CD4-positive, alpha-beta memory T cell (primary cell): ENCODE measurements at places on chromosomes 1 and 21. TPM values are rescaled to one million over a fixed set of nuclear protein-coding genes. Genes with fewer than 3 reads are reported as not detected.

DNA sequence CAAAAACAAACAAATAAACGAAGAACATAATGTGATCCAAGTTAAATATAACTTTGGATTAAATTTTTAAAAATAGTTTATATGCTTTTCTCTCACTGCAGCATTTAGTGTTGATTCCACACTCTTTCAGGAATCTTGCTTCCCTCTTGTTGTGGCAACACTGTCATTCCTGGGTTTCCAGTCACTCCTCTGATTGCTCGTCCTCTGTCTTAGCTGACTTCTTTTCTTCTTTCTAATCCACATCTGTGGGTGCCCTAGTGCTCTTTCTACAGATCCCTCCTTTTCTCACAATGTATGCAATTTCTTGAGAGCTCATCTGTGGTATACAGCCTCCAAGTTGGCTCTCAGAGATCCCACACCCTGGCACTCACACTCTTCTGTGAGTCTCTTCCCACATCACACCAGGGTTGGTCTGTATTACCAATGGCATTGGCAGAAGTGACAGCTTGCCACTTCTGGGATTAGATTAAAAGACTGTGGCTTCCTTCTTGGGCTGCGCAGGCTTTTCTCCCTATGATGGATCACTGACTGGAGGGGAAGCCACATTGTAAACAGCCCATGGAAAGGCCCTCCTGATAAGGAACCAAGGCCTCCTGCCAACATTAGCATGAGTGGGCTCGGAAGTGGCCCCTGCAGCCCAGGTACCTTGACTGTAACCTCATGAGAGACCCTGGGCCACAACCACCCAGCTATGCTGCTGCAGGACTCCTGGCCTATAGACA lies 11.5 kb upstream of the MYOC start:
- no peak for DNase-seq

- no peak for DNase-seq
Observed at GRCh38 chr1:64822621-64823020, 77.7 kb downstream of the RAVER2 start.

DNA sequence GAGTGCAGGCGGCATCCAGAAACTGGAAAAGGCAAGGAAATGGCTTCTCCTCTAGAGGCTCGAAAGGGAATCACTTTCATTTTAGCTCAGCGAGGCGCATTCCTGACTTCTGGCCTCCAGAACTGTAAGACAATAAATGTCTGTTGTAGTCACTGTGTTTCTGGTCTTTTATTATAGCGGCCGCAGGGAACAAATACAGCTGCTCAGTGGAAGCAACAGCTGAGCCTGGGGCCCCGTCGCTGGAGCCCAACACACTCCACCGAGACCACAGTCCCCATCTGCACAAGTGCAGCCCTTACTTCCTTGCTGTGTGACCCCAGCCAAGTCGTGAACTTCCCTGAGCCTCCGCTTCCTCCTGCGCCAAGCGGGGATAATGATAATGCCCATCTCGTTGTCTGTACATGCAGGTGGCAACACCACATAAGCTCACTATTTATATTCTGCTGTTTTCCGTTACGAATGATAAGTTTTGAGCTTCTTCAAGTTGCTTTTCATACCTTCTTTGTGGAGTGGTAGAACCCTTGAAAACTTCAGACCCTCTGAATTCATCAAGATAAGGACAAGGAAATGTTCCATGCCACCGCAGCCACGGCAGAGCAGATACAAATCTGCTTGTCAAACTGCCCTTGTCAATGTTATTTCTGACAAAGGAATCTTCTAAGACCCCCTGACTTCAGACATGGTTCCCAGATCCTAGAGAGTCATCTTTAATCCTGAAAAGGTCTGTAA lies 3.2 kb upstream of the LAPTM5 start:
- DNase-seq: no peak

- no peak for DNase-seq
Observed at GRCh38 chr1:186474208-186474607, 13.3 kb upstream of the PDC start.

- DNase-seq: no peak
Observed at GRCh38 chr1:224852901-224853568, 76.4 kb upstream of the DNAH14 start.

- DNase-seq: no peak
Observed at GRCh38 chr1:17181781-17182464, 23.0 kb upstream of the PADI1 start.

DNA sequence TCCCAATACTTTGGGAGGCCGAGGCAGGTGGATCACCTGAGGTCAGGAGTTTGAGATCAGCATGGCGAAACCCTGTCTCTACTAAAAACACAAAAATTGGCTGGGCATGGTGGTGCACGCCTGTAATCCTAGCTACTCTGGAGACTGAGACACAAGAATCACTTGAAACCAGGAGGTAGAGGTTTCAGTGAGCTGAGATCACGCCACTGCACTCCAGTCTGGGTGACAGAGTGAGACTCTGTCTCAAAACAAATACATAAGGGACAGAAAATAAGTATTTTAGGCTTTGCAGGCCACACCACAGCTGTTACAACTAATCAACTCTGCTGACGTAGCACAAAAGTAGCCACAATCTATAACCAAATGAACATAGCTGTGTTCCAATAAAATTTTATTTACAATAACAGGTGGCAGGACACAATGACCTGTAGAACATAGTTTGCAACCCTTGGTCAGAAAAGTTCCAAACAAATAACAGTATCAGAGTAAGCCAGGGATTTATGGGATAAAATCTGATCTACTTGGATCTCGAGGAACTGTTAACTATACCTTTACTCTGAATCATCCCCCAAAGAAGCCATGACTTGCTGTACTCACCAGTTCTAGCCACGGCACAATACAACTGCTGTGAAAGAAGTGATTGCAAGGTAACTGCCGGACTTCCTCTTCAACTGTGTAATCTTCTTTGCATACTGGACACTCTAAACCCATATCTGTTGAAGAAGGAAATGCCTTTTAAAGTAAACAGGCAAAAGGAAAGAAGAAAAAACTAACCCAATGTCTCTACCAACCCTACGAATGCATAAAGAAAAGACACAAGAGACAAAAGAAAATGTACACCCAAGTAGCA lies 28.3 kb downstream of the CD160 start:
- no peak for DNase-seq

- DNase-seq: no peak
Observed at GRCh38 chr1:81414488-81415015, 386.2 kb upstream of the ADGRL2 start.

- no peak for DNase-seq
Observed at GRCh38 chr1:157000686-157001085, 44.9 kb downstream of the ARHGEF11 start.

DNA sequence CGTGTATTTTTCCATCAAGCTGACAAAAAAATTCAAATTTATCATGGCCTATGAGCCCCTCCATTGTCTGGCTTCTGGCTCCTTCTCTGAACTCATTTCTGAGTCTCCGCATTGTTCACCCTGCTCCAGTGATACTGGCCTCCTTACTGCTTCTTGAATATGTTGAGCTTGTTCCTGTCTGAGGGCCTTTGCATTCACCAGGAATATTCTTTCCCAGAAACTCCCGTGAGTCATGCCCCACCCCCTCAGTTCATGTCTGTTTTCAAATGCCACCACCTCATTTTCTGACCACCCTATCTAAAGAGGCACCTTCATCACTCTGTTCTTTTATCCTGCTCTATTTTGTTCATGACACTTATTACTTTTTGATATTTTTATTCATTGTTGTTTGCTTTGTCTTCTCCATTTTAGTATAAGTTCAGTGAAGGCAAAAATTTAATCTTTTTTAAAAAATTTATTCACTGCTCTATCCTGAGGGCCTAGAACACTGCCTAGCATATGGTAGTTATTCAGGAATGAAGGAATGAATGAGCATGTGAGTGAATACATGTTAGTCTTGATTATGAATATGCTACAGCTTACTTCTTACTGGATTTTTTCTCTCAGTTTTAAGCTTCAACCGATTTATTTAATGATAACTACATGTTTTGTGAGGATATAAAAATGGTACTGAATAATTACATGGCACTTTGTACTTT lies 140.4 kb upstream of the C1orf105 start:
- DNase-seq: no peak

DNA sequence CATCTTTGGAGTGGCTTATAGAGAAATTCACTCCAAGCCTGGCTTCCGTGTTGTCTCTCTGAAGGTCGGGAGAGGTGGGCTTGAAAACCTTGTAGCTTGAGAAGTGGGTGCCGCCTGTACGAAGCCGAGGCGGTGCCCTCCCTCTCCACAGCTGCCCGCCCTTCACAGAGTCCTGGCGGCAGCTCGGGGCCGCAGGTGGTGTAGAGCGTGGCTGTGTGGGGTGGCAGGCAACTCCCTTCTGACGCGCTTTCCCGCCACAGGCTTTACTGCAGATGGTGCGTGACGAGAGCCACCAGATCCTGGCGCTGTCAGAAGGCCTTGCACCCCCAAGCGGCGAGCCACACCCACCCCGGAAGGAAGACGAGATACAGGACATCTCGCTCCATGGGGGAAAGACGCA lies 33.1 kb upstream of the DIP2A start:
- peak; percentile 63 for DNase-seq

DNA sequence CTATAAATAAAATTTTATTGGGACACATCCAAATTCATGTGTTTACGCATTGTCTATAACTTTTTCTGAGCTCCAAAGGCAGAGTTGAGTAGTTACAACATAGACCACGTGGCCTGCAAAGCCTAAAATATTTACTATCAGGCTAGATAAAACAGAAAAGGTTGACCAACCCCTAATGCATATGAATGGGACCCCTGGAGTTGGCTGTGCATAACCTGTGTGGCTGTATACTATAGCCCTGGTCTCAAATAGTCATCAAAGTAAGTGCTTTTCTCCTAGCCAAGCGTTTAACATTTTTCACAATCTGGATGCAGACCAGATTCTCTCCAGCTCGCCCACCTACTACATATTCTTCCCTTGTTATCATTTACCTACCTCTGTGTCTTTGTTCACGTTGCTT lies 60.4 kb downstream of the CYYR1 start:
- no peak for DNase-seq

- DNase-seq: no peak
Observed at GRCh38 chr1:209311770-209312169, 271.7 kb upstream of the CAMK1G start.

GRCh38 chr1:246018146-246018545 lies 488.9 kb downstream of the SMYD3 start:
- DNase-seq: no peak

Gene PMVK
- 17.6 TPM for total RNA-seq

Gene DCDC2B
- total RNA-seq: not detected

Gene WNT2B
- total RNA-seq: 0.91 TPM

Gene CELSR2
- 2.6 TPM for total RNA-seq

Gene OR2T11
- total RNA-seq: not detected

Gene LDLRAD1
- total RNA-seq: not detected

Gene CRABP2
- total RNA-seq: 0.61 TPM

Gene RIPPLY3
- total RNA-seq: not detected

Gene CNIH4
- 45.5 TPM for total RNA-seq

Gene FGR
- 2.7 TPM for total RNA-seq

Gene CHIA
- not detected for total RNA-seq

Gene PODN
- total RNA-seq: not detected

Gene TRAF3IP3
- total RNA-seq: 574 TPM
